ENCODE measurements at places on chromosomes 16 and 17.
A peak's percentile ranks its signal among the peaks of the same experiment; 100 is the strongest.

GRCh38 chr16:84754353-84754856 lies 54.6 kb downstream of the USP10 start:
- DNase-seq: peak; percentile 64

GRCh38 chr17:49646391-49647255 lies 31.3 kb downstream of the SPOP start:
- no peak for DNase-seq

- no peak for DNase-seq
Observed at GRCh38 chr17:59839651-59840328, 53.0 kb downstream of the TUBD1 start.

GRCh38 chr17:82940226-82941020 lies 100.6 kb upstream of the ZNF750 start:
- DNase-seq: no peak

- no peak for DNase-seq
Observed at GRCh38 chr17:82320956-82321927, 3.8 kb upstream of the CD7 start.

DNA sequence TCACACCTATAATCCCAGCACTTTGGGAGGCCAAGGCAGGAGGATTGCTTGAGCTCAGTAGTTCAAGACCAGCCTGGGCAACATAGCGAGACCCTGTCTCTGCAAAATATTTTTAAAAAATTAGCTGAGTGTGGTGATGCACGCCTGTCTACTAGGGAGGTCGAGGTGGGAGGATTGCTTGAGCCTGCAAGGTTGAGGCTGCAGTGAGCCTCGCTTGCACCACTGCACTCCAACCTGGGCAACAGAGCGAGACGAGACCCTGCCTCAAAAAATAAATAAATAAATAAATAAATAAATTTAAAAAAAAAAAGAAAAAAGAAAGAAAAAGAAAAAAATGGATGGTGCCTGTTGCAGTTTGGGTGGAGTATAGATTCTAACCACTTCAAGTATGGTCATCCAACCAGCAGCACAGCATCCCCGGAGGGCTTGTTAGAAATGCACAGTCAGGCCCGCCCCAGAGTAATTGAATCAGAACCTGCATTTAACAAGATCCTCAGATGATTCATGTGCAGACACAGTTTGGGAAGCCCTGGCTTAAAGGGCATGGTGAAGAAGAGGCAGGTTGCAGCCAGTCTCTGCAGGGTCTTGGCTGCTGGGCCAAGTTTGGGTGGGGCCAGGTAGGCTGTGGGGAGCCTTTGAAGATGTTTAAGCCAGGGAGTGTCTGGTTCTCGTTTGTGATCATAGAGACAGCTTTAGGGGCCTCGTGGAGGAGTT lies 40.8 kb downstream of the MRC2 start:
- DNase-seq: no peak

DNA sequence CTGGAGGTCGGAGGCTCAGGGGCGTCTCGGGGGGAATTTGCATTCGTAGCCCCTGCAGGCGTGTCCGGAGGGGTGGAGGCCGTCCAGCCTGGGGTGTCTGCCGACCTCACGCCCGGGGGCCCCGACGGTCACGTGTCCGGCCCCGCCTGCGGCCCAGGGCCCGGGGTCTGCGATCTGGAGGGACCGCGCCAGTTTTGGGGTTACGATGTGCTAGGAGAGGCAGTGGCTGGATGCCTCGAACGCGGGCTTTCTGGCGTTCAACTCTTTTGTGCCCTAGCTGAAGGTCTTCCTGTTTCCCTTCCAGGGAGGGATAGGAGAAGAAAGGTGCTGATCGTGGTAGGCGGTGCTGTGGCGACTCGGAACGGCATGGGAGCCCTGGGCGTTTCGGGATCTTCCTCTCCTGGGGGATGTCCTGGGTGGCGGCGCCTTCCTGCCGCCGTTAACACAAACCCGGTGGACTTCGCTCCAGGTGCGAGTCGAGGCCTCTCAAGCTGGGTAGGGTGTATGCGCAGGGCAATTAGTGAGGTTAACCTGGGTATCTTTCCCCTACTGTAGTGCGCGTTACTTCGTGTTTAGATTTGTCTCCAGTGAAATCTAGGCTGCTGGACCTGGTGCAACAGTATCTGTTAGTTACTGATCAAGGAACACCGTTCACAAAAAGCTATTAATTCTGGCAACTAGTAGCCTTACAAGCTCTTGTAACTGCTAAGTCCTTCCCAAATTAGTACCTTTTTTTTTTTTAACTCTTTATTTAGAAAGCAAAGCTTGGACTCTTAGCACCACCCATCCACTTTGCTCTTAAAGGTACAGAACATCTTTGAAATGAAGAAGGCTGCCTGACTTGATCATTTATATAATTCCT lies 1.3 kb downstream of the AKAP1 start:
- peak; percentile 17 for DNase-seq

DNA sequence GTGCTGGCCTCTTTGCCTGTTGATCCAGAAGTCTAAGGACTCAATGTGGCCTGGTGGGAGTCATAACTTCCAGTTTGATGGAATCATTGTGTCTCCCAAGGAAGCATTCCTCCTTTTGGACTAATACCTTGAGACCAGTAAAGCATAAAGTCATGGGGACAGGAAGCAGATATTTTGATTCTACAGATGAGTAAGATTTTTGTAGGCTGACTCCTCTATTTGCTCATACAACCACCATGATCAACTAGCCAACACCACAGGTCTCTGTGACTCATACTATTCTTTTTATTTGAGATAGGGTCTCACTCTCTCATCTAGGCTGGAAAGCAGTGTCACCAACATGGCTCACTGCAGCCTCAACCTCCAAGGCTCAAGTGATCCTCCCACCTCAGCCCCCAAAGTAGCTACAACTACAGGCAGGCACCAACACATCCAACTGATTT lies 6.2 kb downstream of the MT2A start:
- no peak for DNase-seq

GRCh38 chr17:28579526-28579925 lies 2.8 kb upstream of the ALDOC start:
- no peak for DNase-seq

- no peak for DNase-seq
Observed at GRCh38 chr17:7915179-7915610, 894 bp downstream of the RNF227 start.

DNA sequence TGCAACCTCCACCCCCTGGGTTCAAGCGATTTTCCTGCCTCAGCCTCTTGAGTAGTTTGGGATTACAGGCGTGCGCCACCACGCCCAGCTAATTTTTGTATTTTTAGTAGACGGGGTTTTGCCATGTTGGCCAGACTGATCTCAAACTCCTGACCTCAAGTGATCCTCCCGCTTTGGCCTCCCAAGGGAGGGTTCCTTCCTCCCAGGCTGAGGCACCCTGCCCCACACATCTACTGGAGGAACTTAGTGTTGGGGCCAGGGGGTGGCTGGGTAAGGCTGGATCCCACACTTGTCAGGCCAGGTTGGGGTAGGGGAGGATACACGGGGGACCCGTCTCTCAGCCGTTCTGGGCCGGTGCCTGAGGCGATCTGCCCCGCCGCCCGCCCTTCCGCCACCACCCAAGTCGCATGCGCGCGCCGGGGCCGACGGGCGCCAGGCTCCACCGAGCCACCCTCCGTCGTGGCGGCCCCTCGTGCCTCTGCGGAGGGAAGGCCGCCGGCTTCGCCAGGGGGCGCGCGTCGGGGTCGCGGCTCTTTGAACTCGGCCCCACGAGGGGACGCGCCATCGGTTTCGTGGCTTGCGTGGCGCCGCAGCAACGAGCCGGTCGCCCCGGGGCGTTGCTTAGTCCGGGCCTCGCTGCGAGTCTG lies 15.9 kb downstream of the GRB7 start:
- no peak for DNase-seq

GRCh38 chr16:56584276-56584675 lies 5.1 kb upstream of the MT3 start:
- DNase-seq: no peak

DNA sequence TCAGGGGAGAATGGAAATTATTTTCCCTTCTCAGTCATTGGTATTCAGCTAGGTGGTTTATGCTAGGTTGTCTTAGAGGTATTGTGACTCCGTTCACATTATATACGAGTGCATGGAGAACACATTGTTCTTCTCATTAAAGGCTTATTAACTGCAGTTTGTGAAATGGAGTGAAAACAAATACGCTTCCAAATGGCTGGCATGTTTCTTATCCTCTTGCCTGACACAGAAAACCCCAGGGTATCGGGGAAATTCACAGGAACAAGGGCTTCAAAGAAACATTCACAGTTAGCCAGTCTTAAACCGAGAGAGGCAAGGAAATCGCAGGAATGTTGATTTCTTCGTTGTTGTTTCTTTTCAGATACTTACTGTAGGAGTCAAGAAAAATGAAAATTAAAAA lies 1047.9 kb upstream of the RBFOX1 start:
- no peak for DNase-seq

GRCh38 chr16:78195797-78196196 lies 96.3 kb downstream of the WWOX start:
- no peak for DNase-seq

GRCh38 chr16:88534638-88535190 lies 35.5 kb upstream of the ZC3H18 start:
- DNase-seq: no peak

DNA sequence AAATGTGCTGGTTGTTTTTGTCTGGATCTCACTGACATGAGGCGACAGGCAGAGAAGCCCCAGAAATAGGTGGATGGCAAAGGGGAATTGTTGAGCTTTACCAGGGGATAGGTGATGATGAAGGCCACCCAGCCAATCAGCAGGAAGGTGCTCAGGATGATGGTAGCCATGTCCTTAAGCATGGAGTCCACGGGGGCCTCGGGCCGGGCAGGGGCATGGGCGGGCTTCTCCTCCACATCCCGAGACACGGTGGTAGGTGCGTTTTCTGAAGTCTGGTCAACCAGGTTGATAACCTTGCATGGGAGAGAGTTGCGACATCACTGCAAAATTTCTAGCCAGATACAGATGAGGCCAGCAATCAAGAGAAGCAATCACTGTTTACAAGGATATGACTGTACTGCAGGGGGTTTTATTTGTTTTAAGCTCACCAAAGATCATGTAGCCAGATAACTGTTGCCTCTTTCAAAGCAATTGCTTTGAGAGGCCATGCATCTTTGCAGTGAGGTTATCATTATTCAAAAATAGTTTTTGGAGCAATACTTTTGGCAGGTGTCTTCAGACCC lies 37.3 kb upstream of the ICAM2 start:
- DNase-seq: no peak

DNA sequence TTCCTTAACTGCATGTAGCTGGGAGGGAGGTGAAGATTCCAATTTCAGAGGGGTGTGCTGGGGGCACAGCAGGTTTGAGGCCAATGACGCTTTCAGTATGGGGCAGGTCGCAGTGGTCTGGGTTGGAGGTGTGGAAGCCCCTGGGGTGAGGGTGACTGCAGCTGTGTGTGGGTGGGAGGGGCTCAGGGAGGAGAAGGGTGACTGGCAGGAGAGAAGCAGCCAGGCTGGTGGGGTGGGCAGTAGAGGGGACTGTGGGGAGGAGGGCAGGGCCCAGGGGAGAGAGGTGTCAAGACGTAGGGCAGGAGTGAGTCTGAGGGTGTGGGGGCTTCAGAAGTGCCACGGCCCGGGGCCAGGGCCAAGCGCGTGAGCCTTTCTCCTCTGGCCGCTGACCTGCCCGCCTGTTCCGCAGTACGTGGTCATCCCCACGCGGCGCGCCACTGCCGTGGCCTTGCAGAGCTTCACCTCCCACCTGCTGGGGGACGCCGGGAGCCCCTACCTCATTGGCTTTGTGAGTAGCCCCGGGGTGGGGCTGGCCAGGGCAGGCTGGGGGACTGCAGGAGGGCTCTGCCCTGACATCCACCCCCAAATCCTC lies 19.4 kb downstream of the MYBBP1A start:
- DNase-seq: no peak

DNA sequence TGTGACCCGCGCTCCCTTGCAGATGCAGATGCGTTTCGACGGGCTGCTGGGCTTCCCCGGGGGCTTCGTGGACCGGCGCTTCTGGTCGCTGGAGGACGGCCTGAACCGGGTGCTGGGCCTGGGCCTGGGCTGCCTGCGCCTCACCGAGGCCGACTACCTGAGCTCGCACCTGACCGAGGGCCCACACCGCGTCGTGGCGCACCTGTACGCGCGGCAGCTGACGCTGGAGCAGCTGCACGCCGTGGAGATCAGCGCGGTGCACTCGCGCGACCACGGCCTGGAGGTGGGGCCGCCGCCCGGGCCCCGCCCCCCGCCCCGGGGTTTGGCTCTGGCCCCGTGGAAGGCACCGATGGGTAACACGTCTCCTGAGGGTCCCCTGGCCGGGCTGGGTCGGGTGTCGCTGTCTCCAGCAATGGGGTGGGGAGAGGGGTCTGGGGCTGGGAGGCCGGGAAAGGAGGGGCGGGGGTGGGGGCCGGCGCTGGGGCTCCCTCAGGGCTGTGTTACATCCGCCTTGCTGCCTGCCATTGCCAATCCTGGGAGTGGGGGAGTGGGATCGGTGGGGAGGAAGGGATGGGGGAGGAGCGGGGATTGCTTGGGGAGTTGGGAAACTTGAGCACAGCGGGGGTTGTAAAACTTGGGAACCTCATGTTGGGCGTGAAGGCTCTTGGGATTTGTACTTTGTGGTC lies 737 bp downstream of the NUDT16L1 start:
- DNase-seq: no peak

DNA sequence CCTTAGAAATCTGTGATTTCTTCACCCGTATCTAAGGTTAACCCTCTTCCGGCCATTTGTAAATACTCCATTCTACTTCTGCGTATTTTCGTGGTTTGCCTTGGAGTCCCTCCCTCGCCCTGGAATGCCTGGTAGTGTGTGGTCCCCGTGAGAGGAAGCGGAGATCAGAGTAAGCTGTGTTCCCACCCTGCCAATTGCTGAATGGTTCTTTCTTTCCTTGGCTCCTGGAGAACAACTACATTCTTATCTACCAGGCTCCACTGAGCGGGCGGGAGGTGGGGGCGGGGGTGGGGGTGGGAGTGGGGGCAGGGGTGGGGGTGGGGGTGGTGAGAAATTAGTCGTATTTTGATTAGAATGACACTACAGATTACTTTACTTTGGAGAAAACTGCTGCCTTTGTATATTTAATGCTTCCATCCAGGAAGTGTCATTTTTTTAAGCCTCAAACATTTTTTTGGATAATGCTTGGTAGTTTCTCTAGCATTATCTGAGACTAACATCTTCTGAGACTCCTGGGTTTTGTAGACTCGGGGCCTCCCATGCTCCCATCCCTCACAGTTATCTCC lies 20.9 kb upstream of the FASN start:
- no peak for DNase-seq

GRCh38 chr16:85134076-85134788 lies 22.0 kb upstream of the CIBAR2 start:
- no peak for DNase-seq

DNA sequence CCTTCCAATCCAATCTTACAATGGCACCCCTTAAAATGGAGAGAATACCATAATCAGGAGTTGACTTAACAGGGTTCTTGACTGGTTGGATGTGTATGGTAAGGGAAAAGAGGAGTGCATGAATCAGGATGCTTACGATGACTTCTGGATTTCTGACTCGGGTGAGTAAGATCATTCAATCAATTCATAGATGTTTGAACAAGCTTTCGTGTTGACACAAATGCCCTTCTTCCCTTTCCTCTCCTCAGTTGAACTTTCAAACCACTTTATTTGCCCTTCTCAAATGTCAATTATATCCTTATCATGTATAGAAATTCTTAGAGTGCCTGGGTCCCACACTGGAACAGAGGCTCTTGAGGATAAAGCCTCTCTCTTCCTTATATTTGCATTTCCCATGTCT lies 25.9 kb downstream of the ABCC12 start:
- no peak for DNase-seq

- DNase-seq: no peak
Observed at GRCh38 chr16:73043828-73044467, 4.0 kb downstream of the ZFHX3 start.

Data from NCI-H1417 treated with DMSO at 0.1 percent for 48 hours (cell line).